ENCODE measurements at places on chromosomes 4 and X. TPM values are rescaled to one million over a fixed set of nuclear protein-coding genes. Genes with fewer than 3 reads are reported as not detected.

DNA sequence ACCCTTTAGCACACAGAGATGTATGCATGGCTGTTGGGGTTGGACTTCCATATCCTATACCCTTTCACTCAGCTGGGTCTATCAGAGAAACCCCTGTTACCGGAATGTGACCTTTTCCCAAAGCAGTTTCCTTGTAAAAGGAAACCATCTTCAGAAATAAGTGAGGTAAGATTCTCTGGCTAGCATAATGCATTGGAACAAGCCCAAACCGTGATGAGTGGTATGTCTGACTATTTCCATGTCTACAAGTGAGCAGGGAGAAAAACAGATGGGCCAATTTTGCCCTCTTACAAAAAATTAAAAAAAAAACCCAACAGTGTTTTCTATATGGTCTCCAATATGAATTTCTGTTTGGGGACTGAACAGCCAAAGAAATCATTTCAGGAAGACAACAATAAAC is 283.9 kb downstream of the SMARCA1 start:
- no peak for DNase-seq

- DNase-seq, result no peak
These were observed 60.2 kb downstream of the KCNIP4 start for GRCh38 chr4:21888195-21888976.

GRCh38 chr4:23083391-23083790 is 390.7 kb downstream of the GBA3 start:
- no peak for DNase-seq

The ZMAT1 gene
- total RNA-seq, result 23.1 TPM

Data from Peyer's patch (tissue), 4 donors.